ENCODE measurements at places on chromosomes 13 and 19. TPM values are rescaled to one million over a fixed set of nuclear protein-coding genes. Genes with fewer than 3 reads are reported as not detected.
A peak's percentile ranks its signal among the peaks of the same experiment; 100 is the strongest.

DNA sequence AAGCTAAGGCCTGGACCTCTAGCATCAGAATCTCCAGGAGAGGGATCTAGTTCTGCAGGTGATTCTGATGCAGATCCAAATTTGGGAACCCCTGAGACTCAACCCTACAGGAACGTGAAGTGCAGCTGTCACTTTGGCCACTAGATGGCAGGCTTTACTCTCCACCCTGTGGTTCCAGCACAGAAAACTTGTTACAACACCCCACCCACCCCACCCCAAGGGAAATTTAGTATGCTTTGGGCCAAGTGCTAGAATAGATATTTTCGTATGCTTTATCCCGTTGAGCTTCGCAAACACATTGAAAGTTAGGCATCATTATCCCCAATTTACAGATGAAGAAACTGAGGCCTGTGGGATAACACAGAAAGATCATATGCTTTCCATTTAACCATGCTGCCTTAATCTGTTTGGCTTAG, 232.0 kb downstream of the B3GLCT start:
- peak; percentile 6 for DNase-seq

- DNase-seq: no peak
These were observed 12.1 kb upstream of the DACH1 start for GRCh38 chr13:71879129-71879535.

DNA sequence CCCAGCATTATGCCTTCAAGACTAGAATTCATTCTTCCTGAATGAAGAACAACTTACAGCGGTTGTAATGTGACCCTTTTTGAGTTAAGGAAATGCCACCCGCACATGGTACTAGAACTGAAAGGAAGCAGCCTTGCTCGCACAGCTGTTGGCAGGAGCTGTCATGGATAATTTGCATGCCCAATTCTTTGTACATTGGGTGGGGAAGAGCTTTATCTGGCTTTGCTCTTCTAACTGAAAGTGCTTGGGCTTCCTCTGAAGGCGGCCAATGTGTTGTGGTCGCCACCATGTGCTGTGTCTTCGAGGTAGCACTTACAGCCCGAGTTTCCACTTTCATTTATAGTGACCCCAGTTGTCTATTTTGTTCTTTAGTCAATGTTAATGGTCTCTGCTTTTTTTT, 3.4 kb downstream of the CCNE1 start:
- DNase-seq: no peak

Gene SULT2B1
- total RNA-seq: 0.31 TPM

Gene FSD1
- total RNA-seq: 15.0 TPM

Gene KLK3
- not detected for total RNA-seq

DNA sequence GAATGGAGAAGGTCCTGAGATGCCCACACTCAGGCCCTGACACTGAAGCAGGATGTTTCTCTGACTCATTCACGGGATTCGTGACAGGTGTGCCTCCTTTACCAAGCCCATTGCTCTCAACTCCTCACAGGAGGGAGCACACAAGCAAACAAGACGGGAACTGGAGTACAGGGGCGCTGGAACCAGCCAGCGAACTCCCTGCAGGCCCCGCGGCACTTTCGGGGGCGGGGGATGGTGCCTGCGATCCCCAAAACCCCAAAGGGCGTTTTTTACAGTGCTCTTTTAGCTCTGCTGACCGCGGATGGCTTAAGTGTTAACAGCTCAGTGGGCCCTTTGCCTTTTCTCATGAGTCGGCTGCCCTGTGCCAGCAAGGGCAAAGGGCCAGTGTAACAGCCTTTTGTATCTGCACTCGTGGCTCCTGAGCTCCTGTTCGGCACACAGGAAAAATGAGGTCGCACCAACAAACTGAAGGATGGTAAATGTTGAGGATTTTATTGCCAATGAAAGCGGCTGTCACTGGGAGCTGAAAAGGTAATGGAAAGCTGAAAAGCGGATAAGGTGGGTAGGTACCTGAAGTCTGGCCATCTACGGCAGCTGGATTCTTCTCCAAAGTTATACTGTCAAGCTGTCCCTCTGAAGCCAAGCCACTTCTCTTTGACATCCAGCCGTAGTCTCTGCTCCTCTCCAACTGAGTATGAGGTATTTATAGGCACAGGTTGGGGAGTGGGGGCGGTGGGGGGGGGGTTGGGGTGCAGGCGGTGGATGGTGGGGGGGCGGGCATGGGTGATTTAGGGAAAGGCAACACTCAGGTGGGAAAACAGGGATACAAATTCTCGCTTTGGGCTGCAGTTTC, 65.0 kb upstream of the TRPC4 start:
- no peak for DNase-seq

Gene RNF17
- total RNA-seq: not detected

Gene RPL18
- 1,046 TPM for total RNA-seq

Gene KCTD15
- 42.3 TPM for total RNA-seq

DNA sequence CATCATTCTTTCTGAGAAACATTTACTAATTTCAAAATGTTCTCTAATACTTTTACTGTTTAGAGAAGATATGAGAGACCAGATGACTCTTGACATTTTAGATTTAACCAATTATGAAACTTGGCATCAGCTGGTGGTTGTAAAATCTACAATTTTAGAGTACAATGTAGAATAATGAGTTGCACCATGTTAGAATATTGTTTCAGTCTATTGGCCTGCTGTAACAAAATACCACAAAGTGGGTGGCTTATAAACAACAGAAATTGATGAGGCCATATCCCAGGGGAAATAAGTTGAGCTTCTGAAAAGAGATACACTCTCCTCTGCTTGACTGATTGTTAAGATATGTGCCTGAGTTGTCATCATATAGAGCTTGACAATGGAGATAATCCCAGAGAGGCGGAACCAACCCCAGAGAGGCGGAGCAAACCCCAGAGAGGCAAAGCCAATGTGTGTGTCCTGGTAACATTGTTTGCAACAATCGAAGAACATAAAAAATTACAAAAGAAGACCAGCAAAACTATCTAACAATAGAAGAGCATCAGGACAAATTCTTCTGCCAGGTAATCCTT, 373.0 kb upstream of the SLITRK1 start:
- DNase-seq: no peak

DNA sequence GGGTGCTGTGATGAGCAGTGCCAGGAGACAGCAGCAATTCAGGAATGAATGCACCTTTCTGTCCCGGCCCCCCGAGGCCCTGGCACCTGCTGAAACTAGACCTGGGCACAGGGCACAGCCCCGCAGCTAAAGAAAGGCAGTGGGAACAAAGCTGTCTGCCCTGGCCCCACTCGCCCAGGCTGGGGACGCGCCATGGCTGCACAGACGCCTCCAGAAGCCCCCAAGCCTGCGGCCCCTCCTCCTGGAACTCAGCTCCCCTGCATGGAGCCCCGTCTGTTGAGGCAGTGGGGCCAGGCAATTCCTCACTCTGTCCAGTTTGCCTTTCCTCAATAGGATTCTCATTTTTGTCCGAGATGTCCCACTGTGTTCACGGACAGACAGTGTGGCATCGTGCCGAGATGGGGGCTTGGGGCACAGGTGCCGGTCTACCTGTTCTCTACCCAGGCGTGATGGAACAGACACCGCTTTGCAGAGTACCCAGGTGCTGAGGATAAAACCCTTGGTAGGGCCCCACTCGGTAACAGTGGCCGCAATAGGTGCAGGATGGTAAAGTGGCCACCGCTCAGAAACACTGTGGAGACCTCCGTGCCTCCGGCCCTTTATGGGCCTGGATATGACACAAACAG, 146.5 kb upstream of the SOX1 start:
- no peak for DNase-seq

Gene RASGRP4
- not detected for total RNA-seq

Gene ZBTB32
- total RNA-seq: not detected

DNA sequence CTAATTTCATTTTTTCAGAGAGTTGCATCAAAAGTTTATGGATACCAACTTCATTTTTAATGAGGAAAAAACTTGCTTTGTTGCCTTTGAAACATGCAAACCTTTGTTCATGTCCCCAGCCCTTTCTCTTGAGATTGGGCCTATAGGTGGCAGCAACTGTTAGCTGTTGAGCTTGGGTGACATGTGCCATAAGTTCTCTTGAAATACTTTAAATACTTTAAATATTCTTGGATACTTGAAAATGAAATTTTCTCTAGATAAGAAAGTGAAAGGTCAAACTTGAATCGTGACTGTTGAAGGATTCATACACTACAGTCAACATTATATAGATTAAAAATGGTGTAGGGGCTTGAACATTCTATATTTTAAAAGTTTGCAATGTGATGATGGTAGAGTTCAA, 294.9 kb downstream of the NDFIP2 start:
- DNase-seq: peak; percentile 72
